ENCODE measurements at places on chromosomes 13 and 19. TPM values are rescaled to one million over a fixed set of nuclear protein-coding genes. Genes with fewer than 3 reads are reported as not detected.

DNA sequence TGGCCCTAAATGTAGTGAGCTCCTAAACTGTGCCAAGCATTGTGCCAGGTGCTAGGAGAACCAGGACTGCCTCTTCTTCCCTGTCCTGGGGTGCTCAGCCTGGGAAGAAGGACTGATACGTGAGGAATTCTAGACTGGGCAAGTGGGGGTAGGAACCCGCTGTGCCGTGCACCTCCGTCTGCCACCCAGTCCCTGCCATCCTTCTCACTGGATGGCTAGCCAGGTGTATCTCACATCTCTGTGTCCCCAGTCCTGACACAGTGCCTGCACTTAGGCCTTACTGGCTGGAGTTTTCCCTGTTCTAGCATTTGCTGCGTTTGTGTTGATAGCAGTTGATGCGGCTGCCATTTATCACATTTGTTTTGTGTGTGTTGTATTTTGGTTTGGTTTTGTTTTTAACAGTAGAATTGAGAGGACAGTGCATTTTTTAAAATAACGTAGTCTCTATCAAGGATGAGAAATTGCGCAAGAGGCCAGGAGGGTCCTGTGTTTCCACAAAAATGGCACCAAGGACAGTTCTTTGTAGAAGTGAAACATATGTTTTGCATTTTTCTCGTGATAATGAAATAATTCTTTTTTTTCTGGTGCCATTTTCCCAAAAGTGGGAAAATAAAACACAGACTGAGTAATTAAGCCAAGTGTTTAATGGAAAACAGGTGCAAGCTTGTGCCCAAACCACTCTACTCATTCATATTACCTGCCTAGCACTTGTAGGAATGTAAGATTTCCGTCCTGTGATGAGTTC is 4.7 kb upstream of the GPR183 start:
- no peak for DNase-seq

DNA sequence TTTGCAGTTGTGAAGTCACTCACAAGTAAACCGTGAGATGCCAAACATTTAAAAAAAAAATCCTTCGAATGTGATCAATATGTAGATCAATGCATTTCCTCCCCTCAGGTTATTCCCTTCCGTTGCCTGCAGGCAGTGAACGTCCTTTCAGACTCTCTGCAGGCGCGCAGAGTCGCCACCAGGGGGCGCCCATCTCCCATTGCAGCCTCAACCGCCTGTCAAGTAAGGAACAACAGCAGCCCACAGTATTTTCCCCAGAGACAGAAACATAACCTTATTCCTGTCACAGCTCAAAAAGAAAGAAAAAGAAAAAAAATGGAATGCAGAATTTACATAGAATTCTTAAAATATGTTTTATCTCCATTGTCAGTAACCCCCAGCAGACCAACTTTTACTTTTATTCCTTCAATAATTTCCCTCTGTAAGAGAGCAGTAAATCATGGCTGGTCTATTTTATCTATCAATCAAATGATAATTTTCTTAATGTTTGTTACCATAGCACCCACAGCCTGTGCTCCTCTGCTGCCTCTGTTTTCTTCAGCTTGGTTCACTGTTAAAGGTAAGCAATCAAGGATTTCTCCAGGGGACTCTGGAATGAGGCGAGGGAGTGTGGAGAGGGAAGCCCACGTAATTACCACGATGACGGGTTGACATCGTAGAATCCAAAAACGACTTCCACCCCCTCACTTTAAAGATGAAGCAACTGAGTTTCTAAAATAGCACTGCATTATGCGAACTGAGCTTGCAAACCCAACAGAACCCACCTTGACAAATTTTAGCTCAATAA is 637.6 kb upstream of the ARGLU1 start:
- peak; percentile 42 for DNase-seq

- no peak for DNase-seq
Observed at GRCh38 chr13:79211377-79211776, 194.7 kb downstream of the RBM26 start.

ZNF583 gene
- total RNA-seq, result 1.5 TPM

DNA sequence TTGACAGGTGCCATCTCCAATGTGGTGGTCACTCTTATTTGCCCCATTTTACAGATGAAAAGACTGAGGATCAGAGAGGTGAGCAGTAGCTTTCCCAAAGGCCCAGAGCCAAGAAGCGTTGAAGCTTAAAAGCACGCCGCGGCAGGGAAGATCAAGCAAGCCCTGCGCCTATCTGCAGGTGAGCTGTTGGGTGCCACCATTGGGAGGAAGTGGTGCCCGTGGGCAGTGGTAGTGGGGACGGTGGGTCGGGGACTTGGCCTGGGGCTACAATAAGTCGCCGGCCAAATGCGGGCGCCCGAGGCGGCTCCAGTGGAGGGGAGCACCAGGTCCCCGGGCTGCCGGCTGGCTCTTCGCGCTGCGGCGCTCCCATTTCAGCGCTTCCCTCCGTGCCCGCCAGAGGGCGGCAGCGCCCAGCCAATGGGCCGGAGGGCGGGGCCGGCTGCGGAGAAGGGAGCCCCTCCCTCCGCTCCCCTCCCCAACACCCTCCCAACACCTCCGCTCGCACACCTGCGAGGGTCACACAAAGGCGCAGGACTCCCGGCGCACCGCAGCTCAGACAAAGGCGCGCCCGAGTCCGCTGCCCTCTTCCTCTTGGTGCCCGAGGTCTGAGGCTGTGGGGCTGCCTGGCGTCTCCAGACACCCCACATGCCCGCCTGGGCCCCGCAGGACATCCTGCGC is 744 bp upstream of the POU2F2 start:
- peak; percentile 81 for DNase-seq

DNA sequence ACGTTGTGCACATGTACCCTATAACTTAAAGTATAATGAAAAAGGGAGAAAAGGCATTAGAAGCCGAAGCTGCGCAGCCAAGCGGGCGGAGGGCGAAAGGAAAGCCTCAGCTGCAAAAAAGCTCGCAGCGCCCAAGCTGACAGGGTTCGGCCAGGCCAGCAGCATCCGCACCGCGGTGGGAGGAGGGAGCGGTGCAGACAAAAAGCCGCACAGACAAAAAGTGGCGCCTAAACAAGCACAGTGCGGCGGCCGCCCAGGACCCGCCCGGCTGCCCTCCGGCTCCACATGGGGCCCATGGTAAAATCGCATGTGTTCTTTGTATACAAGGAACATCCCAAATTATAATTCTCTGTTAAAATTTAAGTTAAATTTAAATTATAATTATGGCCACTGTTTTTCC is 42.4 kb downstream of the PSG3 start:
- DNase-seq, result no peak

ZNF177 gene
- 0.46 TPM for total RNA-seq

TSSK6 gene
- total RNA-seq, result 2.6 TPM

DNA sequence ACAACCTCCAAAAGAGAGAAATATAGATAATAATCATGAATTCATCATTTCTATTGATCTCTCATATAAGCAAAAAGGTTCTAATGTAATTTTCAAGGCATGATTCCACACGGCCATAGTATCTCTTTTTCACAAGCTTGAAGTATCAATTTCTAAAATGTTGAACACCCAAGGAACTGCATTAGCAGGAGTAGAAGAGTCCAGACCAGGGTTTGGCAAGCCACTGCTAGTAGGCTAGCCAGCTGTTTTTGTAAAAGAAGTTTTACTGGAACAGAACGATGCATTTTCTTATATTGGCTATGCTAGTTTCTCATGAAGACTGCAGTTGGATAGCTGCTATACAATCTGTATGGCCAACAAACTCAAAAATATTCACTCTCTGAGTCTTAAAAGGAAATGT is 481.5 kb upstream of the MIR17HG start:
- DNase-seq, result no peak

- DNase-seq, result no peak
Observed at GRCh38 chr19:50706387-50706786, 13.2 kb downstream of the SHANK1 start.

GRCh38 chr19:48390188-48391099 is 907 bp downstream of the KDELR1 start:
- peak; percentile 55 for DNase-seq

GPR12 gene
- not detected for total RNA-seq

FFAR2 gene
- total RNA-seq, result not detected

DNA sequence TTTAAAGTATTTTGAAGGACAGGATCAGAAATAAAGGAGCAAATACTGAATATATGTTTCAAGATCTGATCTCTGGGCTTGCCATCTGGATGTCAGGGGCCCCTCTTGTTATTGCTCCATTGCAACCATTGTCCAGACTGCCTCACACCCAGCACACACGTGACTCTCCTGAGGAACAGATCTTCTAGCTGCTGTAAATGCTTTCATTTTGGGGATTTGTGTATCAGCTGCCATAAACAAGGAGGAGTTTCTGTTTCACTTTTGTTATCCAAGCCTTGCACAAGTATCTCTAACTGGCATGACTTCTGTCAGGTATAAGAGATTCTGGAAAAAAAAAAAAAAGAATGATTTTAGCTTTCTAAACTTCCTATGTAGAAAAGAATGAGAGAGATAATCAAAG is 1624.1 kb upstream of the PRR20A start:
- no peak for DNase-seq

RTBDN gene
- total RNA-seq, result not detected

DNA sequence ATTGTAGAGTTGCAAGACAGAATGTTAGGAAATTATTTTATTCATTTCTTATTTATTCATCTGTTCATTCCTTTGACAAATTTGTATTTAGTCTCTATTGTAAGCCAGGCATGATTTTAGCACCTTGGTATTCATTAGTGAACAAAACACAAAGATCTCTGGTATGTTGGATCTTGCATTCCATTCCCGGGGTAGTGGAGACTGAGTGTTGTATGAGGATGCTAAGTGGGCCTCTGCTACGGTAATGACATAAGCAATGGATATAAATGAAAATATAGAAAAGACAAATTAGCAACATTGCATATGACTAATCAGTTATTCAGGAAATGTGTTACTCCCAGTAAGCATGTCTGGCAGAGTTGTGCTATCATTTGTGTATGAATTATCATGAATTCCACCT is 449.3 kb downstream of the PCDH17 start:
- no peak for DNase-seq

GRCh38 chr13:111203736-111204389 is 88.8 kb downstream of the ARHGEF7 start:
- no peak for DNase-seq

CDC42EP5 gene
- 1.0 TPM for total RNA-seq

DNA sequence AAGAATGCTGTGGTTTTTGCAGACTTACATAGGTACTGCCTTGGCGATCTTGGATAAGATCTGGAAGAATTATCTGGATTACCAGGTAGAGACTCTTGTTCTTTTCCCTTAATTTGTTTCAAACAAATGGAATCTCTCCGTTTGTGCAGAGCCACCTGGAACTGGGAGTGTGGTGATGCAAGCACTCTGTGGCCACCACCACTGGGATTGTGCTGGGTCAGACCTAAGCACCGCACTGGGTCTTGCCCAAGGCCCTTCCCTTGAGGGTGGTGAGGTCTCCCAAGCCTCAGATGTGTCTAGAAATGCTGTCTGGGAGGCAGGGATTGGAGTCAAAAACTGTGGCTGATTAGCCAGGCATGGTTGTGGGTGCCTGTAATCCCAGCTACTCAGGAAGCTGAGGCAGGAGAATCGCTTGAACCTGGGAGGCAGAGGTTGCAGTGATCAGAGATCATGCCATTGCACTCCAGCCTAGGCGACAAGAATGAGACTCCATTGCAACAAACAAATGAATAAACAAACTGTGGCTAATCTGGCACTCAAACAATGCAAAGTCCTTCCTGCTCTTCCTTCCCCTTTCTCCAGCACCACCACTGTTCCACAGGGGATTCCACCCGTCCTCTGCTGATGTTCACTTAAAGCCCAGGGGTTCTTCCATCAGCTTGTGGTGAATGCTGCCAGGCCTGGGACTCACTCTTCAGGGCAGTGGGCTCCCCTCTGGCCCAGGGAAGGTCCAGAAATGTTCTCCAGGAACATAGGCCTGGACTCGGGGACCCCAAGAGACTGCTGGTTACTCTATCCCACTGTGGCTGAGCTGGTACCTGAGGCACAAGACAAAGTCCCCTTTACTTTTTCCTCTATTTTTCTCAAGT is 10.8 kb upstream of the CEACAM1 start:
- DNase-seq, result no peak

GRCh38 chr13:22127277-22128164 is 456.6 kb downstream of the FGF9 start:
- DNase-seq, result no peak

- no peak for DNase-seq
Observed at GRCh38 chr13:104976986-104977385, 1558.5 kb downstream of the EFNB2 start.

PRR22 gene
- 5.7 TPM for total RNA-seq

GRCh38 chr19:22607653-22608430 is 26.3 kb upstream of the ZNF492 start:
- no peak for DNase-seq

- no peak for DNase-seq
Observed at GRCh38 chr13:41541142-41541938, 84.0 kb downstream of the RGCC start.

- DNase-seq, result no peak
Observed at GRCh38 chr19:35909684-35910035, 1.6 kb upstream of the TYROBP start.

GRCh38 chr19:12715929-12716328 is 7.8 kb downstream of the TNPO2 start:
- DNase-seq, result no peak

- no peak for DNase-seq
Observed at GRCh38 chr13:61084988-61085387, 330.7 kb downstream of the PCDH20 start.

CEACAM20 gene
- not detected for total RNA-seq

DNA sequence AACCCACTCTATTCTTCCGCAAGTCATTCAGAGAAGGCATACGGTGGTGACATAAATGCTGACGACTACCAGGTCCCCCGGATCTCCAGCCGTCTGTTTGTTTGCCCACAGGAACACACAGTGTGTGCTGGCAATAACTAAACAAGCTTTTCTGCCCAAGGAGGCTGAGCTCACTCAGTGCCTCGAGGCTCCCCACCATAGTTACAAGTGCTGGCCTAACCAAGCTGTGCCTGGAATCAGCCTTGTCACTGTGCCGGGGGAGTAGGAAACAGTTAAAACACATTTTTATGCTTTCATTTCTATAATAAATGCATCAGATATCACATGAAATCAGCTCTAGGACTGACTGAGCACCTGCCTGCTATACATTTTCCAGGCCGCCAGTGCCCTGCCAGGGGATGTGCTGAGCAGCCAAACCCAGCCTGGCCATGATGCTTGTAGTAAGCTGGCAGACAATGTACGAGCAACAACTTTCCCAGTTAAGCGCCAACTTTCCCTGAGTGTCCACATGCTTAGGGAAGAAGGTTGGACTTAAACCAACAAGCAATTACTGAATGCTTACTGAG is 28.1 kb downstream of the BRD4 start:
- no peak for DNase-seq

- no peak for DNase-seq
Observed at GRCh38 chr19:57263244-57263741, 17.0 kb upstream of the ZNF460 start.
